AG10803 (cell line): ENCODE measurements at places on chromosomes 13 and 19.

DNA sequence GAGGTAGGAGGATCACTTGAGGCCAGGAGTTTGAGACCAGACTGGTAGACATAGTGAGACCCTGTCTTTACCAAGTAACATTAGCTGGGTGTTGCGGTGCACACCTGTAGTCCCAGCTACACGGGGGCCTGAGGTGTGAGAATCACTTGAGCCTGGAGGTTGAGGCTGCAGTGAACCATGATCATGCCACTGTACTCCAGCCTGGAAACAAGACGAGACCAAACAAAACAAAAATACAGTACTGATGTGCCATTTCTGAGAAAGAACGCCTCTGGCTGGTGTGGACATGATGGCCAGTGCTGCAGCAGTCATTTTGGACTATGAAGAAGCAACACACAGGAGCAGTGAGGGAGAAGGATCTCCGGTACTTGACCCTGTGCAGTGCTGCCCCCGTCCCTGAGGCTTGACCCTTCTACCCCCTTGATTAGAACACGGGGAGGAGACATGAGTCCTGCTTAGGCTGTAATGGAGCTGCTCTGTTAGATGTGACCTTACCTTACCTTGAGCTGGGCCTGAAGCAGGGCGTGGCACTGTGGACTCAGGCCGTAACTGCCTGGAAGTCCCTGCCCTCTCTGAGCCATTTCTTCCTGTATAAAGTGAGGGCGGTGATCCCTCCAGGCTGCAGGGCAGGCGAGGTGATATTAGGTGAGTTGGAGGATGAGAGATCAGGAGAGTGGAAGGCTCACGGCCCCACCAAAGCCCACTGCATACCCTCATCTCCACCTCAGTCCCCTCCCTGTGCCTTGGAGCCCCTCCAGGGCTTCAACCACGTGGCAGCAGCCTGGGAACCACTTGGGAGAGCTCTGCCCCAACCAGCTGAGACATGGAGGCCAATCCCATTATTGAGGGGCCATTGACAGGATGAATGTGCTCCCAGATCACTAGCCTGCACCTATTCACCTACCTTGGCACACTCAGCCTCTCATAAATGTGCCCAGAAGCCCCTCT is 5.9 kb downstream of the RPL18A start:
- DNase-seq, result no peak

GRCh38 chr13:98490866-98491265 is 86.0 kb downstream of the STK24 start:
- DNase-seq, result no peak

GRCh38 chr19:16021796-16022195 is 54.5 kb upstream of the TPM4 start:
- no peak for DNase-seq

DNA sequence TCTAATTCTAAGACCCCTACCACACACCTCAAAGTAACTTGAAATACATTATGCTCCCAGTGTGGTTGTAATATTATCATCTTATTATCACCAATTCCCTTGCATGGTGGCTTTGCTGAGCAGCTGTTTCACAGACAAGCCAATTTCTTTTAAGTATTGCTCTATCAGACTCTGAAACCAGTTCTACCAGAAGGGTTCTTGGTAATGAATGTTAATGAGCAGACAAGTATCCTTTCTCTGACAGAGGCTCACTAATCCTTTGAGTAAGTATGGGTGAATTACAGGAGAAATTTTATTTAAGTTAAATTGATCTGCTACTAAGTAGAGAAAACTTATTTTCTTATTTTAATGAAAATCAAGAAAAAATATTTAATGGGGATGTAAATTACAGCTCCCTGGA is 326.0 kb downstream of the GPC6 start:
- no peak for DNase-seq

- peak; percentile 67 for DNase-seq
These were observed 1.3 kb downstream of the TSKS start for GRCh38 chr19:49761625-49762311.

DNA sequence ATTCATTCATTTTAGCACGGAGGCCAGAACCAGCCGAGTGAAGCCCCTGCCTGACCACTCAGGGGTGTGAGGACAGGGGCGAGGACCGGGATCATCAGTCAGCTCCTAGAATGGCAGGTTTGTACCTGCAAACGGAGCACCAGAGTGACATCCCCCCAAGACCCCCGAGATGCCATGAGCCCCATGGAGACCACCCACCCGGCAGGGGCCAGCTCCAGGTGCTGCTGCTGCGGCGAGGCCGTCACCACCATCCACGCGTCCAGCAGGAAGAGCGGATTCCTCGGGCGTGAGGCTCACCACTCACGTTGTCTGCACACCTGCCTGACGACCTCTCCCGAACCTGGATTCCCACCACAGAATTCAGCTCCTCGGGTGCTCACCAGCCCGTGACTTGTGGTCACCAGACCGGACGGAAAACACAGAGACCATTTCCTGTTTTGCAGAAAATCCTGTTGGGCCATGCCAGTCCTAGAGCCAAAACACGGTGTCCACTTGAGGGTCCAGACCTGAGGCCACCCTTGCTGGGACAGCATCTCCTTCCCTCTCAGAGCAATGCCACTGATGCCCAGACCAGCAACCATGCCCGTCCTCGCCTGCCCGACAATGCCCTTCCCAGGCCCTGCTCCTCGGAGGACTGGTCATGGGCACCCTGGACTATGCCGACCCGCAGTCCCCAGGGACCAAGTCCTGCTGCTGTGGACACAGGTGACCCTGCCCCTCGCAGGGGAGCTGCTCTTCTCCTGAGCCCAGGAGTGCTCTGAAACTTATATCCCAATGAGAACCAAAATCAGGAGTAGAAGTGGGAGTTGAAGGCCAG is 74.2 kb downstream of the RASA3 start:
- no peak for DNase-seq

DNA sequence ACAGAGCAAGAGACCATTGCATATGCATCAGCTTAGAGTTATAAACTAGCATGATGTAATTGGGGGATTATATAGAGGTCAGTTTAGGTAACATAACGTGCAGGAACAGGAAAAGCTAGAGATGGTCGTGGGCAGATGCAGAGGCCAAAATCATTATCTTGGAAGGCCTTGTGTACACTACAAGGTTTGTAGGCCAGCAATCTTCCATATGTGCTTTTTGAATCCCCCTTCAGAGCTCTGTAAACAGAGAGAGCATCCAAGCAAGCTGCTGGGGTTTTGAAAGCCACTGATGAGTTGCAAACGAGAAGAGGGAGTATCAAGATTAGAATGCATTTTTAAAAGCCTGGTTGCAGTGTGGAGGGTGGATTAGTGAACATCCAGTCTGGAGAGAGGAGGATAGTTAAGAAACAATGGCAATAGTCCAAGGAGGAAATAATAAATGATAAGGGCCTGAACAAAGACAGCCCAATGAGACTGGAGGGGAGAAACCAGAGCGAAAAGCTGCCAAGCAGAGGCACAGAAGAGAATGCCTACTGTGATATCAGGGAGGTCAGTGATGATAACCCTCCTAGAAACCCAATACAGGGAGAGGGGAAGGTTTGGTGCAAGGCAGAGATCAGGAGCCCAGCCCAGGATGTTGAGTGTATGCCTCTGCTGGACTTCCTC is 109.6 kb downstream of the ZAR1L start:
- DNase-seq, result no peak

- DNase-seq, result no peak
These were observed 34.0 kb downstream of the GARRE1 start for GRCh38 chr19:34288381-34288780.

DNA sequence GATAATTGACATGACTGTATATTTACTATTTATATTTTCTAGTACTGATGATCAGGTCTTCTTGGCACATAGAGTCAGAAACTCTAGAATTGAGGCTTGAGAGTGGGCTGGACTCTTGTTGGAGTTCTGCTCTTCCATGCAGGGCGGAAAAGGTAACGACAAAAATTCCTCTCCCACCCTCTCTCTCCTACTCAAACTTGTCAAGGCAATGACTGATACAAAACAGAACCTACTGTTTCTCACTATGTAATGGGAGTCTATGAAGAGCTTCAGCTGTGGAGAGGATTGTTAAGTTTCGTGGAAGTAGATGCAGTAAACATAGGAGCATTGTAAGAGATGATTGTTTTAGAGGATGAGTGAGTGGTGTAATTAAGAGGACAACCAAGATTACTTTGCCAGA is 8.8 kb downstream of the EDNRB start:
- no peak for DNase-seq
